NB4 (cell line): ENCODE measurements at places on chromosomes 3 and 15.

DNA sequence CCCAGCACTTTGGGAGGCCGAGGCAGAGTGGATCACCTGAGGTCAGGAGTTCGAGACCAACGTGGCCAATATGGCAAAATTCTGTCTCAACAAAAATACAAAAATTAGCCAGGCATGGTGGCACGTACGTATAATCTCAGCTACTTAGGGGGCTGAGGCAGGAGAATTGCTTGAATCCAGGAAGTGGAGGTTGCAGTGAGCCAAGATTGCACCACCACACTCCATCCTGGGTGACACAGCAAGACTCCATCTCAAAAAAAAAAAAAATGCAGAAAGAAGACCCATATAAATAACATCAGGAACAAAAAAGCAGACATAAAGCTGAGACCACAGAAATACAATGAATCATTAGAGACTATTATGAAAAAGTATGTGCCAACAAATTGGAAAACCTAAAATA lies 235.2 kb upstream of the VEPH1 start:
- peak; percentile 20 for DNase-seq

GRCh38 chr3:64666171-64666588 lies 21.6 kb downstream of the ADAMTS9 start:
- DNase-seq: no peak

DNA sequence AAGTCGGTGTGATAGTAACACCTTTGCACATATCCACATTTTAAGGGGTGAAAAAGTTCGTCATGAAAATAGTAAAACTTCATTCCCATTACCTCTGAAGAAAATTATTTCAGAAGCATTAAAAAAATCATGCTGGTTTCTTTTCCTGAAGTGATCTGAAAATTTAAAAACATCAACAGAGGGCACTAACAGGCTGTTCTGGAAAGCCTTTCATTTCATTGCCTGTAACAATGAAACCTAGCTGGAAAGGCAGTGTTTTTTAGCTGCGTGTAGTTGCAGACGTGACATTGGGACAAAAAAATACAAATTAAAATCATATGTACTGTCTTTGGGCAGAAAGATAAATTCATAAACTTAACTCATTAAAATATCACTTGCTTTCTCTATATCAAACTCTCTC lies 993.8 kb downstream of the GBE1 start:
- no peak for DNase-seq

DNA sequence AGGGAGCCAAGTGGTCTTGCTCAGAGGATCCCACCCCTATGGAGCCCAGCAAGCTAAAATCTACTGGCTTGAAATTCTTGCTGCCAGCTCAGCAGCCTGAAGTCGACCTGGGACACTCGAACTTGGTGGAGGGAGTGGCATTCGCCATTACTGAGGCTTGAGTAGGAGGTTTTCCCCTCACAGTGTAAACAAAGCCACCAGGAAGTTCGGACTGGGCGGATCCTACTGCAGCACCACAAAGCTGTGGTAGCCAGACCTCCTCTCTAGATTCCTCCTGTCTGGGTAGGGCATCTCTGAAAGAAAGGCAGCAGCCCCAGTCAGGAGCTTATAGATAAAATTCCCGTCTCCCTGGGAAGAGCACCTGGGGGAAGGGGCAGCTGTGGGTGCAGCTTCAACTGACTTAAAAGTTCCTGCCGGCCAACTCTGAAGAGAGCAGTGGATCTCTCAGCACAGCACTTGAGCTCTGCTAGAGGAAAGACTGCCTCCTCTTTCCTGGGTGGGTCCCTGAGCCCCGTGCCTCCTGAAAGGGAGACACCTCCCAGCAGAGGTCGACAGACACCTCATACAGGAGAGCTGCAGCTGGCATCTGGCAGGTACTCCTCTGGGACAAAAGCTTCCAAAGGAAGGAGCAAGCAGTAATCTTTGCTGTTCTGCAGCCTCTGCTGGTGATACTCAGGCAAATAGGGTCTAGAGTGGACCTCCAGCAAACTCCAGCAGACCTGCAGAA lies 576.3 kb upstream of the NECTIN3 start:
- DNase-seq: no peak

GRCh38 chr3:161117646-161118045 lies 12.5 kb upstream of the B3GALNT1 start:
- DNase-seq: no peak

- no peak for DNase-seq
Observed at GRCh38 chr15:71812966-71813722, 2.8 kb downstream of the NR2E3 start.

- no peak for DNase-seq
Observed at GRCh38 chr15:88538972-88539371, 7.5 kb downstream of the DET1 start.

GRCh38 chr3:139251529-139251928 lies 92.3 kb upstream of the MRPS22 start:
- peak; percentile 36 for DNase-seq

GRCh38 chr3:52218454-52218853 lies 7.0 kb downstream of the TLR9 start:
- DNase-seq: peak; percentile 47

GRCh38 chr15:55026381-55026780 lies 170.4 kb downstream of the RSL24D1 start:
- DNase-seq: no peak

DNA sequence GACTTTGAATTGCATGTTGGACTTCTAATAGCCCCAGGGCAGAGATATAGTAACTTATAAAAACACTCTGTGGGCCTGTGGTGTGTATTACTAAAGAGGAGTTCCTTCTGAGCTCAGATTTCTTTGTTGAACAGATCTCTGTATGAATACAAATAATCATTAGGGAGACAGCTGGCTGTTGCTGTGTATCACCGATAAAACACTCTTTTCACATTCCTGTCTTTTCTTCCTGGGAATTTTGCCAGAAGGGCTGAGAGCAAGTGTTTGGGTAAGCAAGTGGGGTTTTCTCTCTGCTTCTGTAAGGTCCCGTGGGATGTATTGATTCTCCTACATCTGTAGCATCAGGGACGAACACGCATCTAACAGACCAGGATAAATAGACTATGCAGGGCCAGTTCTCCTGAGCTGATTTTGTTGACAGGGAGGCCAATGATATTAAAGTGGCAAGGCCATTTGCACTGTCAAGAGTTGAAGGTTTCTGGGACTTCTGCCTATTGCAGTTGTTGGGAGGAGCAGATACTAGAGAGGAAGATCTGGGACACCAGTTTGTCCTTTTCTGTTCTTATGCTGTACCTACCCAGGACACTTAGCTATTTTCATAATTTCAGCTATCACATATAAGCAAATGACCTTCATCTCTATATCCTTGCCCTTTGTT lies 225.9 kb upstream of the CD96 start:
- no peak for DNase-seq

GRCh38 chr3:146928421-146929059 lies 323.4 kb upstream of the PLSCR5 start:
- DNase-seq: no peak

GRCh38 chr15:33159726-33160453 lies 34.6 kb downstream of the FMN1 start:
- DNase-seq: peak; percentile 28

DNA sequence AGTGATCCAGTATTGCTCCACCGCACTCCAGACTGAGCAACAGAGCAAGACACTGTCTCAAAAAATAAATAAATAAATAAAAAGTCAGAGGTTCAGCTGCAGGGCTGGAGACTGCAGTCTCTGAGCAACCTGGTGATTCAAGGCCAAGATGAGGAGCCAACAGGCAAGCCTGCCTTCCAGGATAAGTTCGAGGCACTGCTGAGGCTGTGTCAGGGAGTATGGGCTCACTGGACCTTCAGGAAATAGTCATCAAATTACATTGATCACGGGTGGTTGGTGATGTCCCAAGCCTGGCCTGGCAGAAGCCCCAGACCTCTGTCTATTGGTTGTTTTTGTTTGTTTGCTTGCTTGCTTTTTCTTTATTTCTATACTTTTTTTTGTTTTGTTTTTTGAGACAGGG lies 41.5 kb downstream of the IDH2 start:
- no peak for DNase-seq

DNA sequence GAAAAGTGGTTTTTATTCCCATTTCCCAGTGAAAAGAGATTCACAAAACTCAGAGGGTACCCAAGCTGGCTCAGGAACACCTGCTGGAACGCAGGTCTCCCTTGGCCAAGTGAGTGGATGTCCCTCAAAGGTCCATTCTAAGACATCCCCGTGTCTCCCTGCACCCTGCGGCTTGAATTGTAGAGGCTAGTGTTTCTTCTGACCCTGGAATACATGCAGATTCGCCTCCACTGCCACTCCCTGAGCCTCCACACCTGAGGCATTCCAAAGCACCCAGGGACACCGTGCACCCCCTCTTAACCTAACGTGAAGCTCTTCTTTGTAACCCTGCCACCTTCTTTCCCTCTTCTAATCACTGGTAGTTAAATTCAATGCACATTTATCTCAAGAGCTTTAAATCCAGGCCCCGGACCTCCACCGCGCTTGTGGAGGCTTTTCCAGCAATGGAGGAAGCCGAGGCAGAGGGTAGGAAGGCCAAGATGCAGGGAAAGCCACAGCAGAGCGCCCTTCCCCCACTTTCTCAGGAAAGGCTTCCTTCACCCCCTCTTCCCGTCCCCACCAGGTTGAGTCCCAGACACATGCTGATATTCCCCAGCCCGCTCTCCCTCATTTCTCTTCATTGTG lies 590 bp upstream of the ITGA11 start:
- no peak for DNase-seq

- peak; percentile 94 for DNase-seq
Observed at GRCh38 chr15:90883976-90884718, at the start of gene FES. FES (plus strand) TSS chr15:90884504; CDS start chr15:90885046, 542 bp downstream.

- DNase-seq: no peak
Observed at GRCh38 chr3:105688821-105689220, 180.0 kb downstream of the CBLB start.

GRCh38 chr3:155425396-155425795 lies 131.9 kb upstream of the STRIT1 start:
- no peak for DNase-seq

DNA sequence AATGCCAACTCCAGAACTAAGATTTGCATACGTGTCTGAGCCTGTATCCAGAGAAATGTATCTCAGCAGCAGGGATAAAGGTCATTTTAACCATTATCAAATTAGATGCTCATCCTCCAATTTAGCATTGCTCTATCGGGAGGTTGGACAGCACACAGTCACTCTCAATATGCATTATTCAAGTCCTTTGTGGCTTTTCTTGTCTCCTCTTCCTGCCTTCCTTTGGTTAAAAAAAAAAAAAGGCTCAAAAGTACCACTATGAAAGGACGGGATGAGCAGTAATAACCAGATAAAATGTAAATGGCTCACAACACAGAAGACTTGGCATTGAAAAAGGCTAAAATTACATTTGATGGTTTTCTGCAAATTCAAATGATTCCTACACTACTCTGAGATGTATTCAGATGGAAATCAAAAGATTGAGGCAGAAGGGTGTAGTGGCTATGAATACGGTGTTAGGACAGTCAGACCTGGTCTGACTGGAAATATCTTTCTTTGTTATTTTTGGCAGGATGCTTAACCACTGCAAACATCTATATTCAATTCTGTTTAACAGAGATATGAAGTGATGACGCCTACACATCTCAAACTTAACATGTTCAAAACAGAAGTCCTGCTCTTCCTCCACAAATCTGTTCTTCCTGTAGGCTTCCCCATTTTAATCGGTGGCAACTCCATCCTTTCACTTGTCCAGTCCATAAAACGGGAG lies 109.6 kb downstream of the ADAMTS9 start:
- no peak for DNase-seq

DNA sequence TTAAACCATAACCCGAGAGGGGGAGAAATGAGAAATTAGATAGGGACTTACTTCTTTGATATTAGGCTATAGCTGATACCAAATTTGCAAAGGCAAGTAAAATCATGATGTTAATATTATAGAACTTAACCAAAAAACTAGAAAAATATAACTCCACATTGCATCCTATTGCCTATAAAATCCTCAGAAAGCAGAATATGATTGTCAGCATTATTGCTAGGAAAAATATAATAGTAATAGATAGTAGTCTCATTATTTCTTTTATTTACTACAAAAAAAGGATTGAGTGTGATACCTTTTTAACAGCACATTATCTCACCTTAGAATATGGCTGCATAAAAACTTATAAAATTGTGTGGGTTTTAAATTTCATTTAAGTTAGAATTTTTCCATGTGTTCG lies 206.5 kb upstream of the CDIN1 start:
- no peak for DNase-seq

- DNase-seq: peak; percentile 79
Observed at GRCh38 chr15:58269455-58270414, 131.6 kb downstream of the AQP9 start.

GRCh38 chr15:72887376-72887775 lies 103.8 kb upstream of the ADPGK start:
- no peak for DNase-seq

GRCh38 chr15:39774688-39775267 lies 7.9 kb downstream of the FSIP1 start:
- DNase-seq: peak; percentile 19

DNA sequence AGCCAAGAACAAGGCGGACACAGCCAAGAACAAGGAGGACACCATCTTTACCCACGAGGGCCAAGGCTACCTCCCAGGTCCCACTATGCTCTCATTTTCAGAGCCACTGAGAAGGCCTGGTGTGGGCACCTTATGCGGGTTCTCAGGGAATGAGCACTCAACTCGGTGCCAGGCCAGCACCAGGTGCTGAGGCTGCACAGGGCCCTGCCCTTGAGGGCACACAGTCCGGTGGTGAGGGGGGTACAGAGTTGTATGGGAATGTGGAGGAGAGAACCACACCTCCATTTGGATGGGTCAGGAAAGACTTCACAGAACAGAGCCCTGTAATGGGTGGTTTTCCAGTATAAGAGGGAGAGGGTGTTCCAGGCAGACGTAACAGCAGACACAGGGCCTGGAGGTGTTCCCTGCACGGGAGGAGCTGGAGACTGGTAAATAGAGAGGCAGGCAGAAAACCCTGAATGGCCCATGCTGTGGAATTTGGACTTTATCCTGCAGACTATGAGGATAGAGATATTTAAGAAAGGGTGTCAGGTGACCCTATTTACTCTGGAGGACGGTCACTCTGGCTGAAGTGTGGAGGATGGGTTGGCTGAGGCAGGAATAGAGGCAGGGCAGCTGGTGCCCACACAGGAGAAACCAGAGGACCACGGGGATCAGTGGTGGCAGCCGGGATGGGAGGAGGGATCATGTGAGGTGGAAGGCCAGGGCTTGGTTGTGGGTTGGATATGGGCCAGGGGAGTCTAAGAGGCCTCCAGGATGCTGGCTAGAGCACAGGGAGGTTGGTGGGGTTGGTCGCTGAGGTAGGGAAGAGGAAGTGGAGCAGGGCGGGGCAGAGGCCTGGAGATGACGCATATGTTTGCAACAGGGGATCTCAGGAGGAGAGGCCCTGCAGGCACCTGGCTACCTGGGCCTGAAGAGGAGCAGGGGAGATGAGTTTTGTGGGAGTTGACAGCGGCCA lies 34.6 kb downstream of the CRABP1 start:
- DNase-seq: peak; percentile 70

GRCh38 chr3:110262896-110263295 lies 808.7 kb upstream of the NECTIN3 start:
- DNase-seq: no peak

DNA sequence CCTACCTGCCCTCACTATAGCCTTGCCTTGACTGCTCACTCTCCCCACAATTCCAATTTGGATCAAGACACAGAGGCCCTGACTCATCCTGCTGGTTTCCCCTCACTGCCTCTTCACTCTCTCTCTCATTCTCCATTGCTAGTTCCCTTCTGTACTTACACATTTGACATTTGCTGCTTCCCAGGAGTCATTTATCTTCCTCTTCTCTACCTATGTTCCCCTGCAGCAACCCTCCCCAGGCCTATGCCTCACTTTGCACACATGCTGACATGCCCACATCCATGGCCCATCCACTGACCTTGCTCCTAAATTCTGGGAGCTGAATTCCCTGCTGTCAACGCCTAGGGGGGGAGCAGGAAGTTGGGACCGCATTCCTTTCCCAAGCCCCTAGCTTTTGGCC lies 82.2 kb downstream of the SRGAP3 start:
- DNase-seq: no peak

- no peak for DNase-seq
Observed at GRCh38 chr3:14805961-14806537, 12.7 kb upstream of the FGD5 start.
